ENCODE measurements at places on chromosomes 11 and 22. TPM values are rescaled to one million over a fixed set of nuclear protein-coding genes. Genes with fewer than 3 reads are reported as not detected.

DNA sequence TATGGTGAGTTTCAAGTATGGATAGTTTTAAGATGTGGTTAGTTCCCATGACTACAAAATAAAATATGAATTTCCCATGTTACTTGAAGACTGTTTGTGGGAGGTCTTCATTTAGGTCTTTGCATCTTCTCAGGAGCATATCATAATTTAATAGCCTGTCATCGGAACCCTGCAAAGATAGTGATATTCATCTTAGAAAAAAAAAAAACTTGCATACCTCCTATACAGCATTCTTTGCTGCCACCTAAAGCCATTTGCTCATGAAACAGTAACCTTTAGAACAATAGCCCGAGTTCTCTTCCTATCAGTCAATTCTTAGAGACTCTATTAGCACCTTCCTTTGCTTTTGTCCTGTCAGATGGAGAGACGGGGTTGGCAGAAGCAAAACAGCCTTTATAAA lies 75.3 kb downstream of the ARFGAP2 start:
- no peak overlapping the region for H3K27ac ChIP-seq
- no peaks in the 10 kb centered on the region for H3K36me3 ChIP-seq
- DNase-seq, result no peak
- peaks cover 12% of the 10 kb centered on the region for H3K4me1 ChIP-seq
- no peak overlapping the region for H3K4me3 ChIP-seq
- H3K27me3 ChIP-seq, result no peaks in the 10 kb centered on the region

DNA sequence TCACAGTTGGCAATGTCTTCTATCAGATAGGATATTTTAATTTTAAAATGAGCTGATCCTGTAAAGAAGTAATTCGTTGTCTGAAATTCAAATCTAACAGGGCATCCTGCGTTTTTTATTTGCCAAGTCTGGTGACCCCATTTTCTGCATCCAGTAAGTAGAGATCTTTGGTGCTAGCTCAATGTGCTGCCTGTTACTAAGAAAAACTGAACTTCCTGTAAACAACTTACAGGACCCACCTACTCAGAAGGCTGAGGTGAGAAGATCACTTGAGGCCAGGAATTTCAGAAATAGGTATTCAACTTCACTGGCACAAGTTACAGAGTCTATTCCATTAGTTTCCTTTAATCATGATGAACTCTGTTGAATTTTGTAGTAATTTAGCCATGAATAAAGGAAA lies 4.0 kb downstream of the ARL14EP start:
- no peak overlapping the region for H3K4me3 ChIP-seq
- no peak overlapping the region for H3K27ac ChIP-seq
- H3K27me3 ChIP-seq, result no peaks in the 10 kb centered on the region
- DNase-seq, result no peak
- H3K4me1 ChIP-seq, result peaks cover 37% of the 10 kb centered on the region
- H3K36me3 ChIP-seq, result peaks cover 25% of the 10 kb centered on the region

PHETA2 gene
- 0.27 TPM for total RNA-seq

PTPRCAP gene
- total RNA-seq, result 0.86 TPM
